ENCODE measurements at places on chromosomes 4 and X.

DNA sequence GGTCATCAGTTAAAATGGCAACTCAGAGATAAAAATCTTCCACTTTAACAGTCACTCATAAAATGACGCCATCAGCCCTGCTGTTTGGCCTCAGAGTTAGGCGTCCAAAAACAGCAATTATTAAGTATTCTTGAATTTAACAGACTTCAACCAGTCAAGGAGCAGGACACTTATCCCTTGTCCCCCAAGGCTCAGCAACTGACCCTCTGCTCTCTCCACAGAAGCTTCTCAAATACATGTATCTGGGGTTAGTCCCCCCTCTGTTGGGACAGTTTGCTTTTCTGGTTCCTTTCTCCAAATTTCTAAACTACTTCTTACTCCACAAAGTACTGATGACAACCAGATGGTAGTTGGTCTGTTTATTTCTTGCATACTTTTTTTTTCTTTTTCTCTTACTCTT, 54.4 kb downstream of the SOD3 start:
- DNase-seq = no peak

DNA sequence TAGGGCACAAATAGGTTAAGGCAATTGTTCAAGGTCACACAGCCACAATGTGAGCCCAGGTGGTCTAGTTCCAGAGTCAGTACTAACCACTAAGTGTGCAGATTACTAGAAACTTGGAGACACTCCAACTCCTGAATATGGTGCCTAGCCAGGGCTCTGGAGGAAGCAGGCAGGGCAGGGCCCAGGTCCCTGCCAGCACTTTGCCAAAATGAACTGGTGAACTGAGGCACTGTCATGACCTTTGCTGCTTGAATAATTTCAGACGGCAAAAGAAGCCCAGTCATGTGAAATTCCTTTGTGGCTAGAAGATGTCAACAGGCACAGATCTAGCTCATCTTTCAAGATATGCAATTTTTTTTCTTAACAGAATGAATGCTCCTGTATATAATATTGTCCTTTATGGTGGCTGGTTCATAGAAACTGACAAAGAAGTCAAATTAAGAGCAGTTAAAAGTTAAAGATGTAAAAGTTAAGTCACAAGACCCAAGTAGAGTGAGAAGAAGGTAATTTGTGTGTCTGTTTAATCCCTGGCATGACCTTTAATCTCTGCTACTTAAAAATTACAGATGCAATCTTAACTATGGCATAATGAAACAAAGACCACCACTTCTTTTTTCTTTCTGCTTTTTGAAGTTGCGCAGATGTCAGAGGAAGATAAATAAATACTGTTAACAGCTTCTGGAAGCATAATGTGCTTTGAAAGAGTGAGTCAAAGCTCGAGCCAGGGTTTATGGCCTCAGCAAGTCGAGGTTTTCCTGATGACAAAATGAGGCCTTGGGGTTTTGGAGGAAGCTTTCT, 54.1 kb downstream of the SHROOM3 start:
- DNase-seq = no peak

DNA sequence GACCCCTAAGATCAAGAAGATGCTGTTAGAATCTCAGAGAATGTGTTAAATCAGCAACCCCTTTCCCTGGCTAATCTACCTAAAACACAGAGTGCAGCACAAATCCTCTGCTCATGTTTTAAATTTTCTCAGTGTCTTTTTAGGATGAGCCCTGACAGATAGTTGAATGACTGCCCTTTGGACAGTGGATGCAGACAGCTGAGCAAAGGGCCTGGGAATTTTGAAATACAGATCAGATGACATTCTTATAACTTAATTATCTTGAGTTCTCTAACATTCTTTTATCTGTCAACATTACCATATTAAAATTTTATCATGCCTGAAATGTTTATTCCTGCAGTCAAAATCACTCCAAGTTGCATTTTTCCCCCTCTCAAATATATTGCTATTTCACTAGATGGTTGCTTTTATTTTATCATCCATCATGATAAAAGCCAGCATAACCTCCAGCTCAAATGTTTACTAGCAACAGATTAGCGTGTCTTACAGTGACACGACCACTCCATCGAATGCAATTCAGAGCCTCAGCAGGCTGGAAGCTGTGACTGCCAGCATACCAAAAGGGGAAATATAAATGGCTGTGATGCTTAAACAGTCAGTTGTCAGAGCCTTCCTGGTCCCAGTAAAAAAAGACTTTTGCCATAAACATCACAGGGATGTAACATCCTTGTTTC, 22.8 kb upstream of the ARHGAP24 start:
- no peak for DNase-seq

DNA sequence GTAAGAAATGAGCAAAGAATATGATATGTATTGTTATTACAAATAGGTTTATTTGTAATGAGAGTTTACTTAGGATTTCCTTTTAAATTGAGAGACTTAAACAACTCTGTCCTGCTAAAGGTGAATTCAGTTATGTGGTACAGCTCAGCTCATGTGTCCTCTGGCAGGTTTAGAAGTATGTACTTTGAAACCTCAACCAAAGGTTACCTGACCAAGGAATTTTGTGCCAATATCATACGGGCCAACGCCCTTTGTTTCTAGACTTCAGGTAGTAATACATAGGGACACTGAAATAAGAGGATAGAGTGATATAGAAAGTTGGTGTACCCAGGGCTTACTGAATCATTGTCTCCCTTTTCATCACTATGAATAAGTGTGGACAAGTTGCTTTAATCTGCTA, 25.7 kb downstream of the SLAIN2 start:
- DNase-seq = no peak

DNA sequence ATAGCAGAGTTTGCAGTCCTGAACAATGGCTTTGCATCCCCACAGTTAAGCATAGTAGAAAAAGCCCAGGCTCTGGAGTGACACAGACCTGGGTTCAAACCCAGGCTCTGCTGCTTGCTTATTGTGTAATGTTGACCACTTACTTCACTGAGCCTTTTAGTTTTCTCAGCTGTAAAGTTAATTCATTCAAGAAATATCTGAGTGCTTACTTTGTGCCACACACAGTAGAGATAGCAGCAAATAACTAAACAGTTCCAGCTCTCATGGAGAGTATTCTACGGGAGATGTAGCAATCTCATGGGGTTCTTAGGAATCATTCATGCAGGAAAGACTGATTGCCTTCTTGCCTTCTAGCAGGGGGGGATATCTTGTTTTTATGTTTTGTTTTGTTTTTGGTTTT, 63.2 kb downstream of the SLC9A6 start:
- DNase-seq = no peak

DNA sequence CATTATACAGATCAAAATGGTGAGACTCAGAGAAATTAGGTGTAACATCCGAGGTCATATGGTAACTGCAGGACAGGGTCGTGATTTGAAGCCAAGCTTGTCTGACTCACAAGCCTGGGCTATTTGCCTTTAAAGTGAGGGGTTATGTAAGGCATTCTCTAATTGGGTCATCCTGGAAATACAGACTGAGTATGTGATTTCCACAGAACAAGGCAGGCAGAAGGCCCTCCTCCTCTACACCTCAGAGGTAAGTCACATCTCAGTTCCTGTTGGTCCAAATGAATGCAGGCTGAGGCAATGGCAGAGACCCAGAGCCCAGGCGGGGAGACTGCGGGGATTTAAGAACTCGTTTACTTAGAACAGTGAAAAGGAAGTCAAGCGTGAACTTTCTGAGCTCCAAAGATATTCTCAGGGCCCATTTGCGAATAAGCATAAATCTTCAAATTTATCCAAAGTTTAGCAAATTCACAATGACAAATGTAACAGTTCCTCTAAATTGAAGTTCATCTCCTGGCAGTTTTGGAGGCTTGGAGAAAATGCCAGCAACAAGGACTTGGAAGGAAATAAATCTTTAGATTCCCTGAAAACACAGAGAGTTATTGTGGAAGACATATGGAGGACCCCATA, 153.3 kb downstream of the LDB2 start:
- no peak for DNase-seq

GRCh38 chr4:77859256-77859655, 3.4 kb upstream of the MRPL1 start:
- no peak for DNase-seq

DNA sequence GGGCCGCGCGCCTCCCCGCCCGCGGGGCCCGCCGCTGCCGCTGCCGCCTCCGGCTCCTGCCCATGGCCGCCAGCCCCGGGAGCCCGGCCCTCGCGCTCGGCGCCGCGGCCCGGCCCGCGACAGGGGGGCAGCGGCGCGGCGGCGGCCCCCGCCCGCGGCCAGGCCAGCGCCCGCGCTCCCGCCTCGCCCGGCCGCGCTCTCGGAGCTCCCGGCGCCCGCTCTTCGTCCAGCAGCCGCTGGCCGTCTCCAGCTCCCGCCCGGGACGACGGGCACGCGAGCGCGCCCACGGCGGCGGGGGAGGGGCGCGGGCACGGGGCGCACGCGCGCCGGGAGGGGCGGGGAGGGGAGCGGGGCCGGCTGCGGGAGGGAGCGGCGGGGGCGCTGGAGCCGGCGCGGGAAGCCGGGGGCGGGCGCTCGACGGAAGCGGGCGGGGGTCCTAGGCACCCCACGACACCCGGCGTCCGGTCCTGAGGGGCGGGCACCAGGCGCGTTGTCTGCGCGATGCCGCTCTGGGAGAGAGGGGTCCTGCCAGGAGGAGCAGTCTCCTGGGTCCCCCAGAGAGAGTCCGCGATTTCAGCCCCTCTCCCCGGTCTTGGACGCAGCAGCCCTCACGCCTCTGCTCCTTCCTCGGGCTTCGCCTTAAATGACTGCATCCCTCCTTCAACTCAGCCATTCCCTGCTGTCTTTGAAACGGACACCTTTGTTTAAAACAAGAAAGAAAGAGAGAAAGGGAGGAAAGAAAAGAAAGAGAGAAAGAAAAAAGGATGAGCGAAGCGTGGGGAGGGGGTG, 490 bp upstream of the PDZD4 start:
- DNase-seq = no peak

DNA sequence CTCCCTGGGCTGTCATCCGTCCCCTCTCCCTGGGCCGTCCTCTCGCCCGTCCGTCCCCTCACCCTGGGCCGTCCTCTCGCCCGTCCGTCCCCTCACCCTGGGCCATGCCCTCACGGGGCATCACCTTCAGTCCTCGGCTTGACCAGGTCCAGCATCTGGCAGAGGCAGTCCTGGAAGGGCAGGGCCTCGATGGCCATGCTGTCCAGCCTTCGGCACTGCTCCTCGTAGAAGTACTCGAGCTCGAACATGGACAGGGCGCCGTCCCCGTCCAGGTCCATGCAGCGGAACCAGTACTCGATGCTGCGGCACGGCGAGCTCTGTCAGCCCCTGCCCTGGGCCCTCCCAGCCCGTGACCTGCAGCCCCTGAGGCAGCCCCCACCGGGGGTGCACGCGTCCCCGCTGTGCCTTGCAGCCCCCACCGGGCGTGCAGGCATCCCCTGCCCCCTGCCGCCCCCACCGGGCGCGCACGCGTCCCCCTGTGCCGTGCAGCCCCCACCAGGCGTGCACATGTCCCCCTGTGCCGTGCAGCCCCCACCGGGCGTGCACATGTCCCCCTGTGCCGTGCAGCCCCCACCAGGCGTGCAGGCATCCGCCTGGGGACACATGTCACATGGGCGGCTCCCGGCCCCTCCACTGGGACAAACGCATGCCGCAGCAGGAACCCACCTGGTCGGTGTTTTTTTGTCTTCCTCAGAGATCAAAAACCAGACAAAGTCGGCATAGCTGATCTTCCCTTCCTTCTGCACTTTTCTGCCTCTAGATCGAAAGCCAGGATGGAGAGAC, 22.2 kb upstream of the GTPBP6 start:
- DNase-seq = no peak

GRCh38 chrX:13345037-13345436, 25.2 kb upstream of the ATXN3L start:
- no peak for DNase-seq

GRCh38 chr4:170672381-170672965, 582.7 kb upstream of the AADAT start:
- peak; percentile 14 for DNase-seq

DNA sequence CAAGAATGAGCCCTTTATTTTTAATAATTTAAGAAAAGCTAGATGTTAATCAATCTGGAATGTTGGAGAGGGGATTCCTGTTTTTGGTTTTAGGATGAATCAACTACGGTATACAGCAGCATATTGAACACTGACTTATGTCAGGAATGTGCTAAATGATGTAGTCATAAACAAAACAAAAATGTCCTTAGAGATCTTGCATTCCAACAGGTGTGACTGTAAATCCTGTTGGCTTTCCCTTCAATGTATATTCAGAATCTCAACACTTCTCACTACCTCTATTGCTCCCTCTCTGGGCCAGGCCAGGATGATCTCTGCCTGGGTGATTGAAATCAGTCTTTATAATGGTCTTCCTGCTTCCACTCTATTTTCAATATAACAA, 37.8 kb upstream of the BDH2 start:
- no peak for DNase-seq

Measured in T-helper 2 cell (primary cell).